ENCODE measurements at places on chromosomes 3 and 15. TPM values are rescaled to one million over a fixed set of nuclear protein-coding genes. Genes with fewer than 3 reads are reported as not detected.
A peak's percentile ranks its signal among the peaks of the same experiment; 100 is the strongest.

DNA sequence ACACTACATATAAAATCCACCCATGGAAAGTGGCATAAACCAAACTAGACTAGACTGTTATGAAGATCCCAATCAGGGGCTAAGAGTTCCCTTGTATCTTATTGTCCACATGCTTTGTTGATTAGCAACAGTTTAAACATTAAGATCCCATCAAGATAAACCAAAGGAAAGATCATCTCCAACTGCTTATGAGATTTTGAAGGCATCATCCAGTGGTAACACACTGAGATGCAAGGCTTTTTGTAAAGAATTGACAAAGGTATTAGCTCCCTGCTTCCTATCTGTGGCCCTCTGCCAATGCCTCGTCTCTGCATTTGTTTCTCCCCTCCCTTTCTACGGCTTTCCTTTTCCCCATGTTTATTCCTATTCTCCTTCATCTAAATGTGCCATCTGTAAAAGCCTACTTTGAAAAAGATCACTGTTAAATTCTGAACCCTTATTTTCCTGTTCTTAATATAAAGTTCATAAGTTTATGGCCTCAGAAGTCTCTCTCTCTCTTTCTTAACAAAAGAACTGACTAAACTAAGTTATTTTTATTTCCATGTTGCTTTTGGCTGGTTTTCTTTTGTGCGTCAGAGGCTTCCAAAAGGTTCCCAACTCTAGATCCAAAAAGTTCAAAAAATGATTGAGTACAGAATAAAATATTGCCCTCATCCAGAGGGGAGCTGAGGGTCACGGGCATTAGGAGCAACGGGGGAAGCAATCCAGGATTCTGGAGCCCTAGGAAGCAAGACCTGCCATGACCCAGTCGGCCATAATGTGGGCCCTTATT is 5.5 kb downstream of the PLD1 start:
- ATAC-seq, result peak; percentile 15

- no peak for ATAC-seq
These were observed 268.6 kb upstream of the MEIS2 start for GRCh38 chr15:37368961-37369360.

DNA sequence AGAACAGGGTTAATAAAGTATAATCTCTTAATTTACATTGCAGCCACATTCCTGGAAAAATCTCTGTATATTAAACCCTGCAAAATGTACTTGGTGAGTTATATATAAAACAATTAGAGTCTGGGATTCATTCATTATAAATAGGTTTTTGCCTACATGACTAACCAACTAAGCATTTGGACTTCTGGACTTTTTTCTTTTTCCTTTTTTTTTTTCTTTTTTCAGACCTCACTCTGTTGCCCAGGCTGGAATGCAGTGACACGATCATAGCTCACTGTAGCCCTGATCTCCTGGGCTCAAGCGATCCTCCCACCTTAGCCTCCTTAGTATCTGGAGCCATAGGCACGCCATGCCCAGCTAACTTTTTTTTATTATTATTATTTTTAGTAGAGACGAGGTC is 4.5 kb downstream of the DNAJC13 start:
- no peak for ATAC-seq

GRCh38 chr3:178714925-178715832 is 178.9 kb downstream of the KCNMB2 start:
- no peak for ATAC-seq

DNA sequence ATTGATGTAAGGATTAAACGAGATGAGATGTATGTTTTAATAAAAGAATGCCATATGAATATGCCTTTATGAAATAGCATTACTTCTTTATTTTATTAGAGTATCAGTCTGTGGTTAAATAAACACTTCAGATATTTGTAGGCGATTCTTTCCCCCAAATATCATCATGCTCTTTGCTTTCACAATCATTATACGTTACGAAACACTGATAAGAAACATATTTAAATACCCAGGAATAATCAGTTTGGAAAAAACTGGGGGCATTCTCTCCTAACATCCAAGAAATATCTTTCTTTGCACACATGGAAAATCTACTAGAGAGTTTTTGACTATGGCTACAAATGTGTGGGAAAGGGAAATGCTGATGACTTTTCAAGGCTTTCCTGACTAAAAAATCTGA is 4.4 kb upstream of the PLAAT1 start:
- ATAC-seq, result no peak

DNA sequence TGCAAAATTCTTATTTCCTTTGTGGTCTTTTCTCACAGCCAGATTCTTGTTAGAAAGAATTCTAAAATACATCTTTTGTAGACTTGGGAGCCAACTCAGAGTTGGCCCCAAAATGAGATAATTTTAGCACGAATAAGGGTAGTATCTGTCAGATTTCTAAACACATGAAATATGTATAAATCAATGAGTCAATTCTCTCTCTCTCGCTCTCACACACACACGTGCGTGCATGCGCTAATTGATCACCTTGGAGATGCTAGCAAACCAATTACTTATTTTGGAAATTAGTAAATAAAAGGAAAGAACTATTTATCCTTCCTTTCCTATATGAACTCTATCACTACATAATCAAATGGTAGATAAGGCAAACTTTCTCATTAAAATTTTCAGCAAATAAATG is 32.9 kb upstream of the PIK3R4 start:
- ATAC-seq, result no peak

- ATAC-seq, result no peak
These were observed 553.4 kb downstream of the GOLGA6L6 start for GRCh38 chr15:19988094-19988660.

Gene GOLGA8A
- total RNA-seq, result 11.8 TPM

- ATAC-seq, result peak; percentile 68
These were observed 82.8 kb downstream of the EBLN2 start for GRCh38 chr3:73144276-73144675.

DNA sequence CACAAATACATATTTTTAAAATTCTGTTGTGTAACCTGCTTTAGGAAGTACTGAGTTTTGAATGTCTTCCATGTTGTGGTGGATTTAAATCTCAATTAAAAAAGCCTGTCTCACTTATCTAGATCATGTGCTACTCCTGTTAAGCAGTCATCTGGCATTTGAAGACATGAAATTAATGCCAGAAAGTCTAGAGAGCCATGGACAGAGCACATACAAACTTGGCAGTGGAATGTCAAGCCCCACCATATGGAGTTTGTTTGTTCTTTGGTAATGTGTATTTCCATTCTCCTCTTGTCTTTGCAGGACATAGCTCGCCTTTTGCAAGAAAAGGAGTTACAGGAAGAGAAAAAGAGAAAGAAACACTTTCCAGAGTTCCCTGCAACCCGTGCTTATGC is 39.3 kb upstream of the UTS2B start:
- ATAC-seq, result peak; percentile 61

DNA sequence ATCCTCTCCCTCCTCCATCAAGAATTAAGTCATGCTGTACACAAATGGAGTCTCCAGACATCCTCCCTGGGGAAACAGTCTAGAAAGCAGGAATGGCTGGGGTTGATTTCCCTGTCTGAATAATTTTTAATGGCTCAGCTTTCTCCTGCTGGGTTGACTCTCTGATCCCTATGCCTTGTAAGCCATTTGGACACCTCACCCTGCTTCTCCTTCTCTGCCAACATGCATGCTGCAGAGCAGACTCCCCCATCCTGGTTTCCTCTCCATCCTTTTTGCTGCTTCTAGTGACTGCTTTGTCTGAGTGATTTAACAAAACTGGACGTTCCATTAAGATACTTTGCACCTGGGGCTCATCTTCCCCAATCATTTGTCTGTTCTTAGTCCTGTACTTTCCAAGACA is 22.2 kb downstream of the SV2B start:
- no peak for ATAC-seq

GRCh38 chr15:57057134-57057930 is 138.9 kb downstream of the TCF12 start:
- no peak for ATAC-seq

Gene ABI3BP
- total RNA-seq, result 91.1 TPM

DNA sequence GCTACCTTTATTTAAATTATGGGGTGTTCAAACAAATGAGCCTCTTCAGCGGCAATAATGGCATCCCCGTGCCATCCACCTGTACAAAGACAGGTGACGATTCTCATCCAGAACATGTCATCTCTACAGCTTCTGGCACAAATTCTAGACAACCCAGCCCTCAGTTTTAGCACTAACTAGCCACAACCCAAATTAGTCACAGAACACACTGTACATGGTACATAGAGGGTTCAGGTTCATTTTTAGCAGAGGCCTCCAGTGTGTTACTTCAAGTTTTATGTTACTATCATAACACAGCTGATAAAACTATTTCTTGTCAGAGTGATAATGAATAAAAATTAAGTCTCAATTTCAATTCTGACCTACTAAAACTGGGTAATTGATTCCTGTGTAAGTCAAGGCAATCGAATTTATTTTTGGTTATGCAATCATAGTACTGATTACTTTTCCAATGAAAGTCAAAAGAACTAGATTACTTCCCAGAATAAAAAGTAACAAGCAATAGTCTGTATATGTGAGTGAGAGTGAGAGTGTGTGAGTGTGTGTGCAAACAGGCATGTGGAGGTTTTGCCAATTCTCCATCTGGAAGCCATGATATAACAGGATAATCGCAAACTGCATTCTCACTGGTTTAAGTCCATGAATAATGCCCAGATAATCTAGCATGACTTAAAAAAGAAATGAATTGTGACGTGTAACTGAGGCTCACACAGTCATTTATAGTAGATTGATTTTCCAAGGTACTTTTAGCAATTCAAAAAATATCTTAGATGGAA is 37.4 kb downstream of the SHQ1 start:
- ATAC-seq, result no peak
